ENCODE measurements at places on chromosomes 7 and 10.
A peak's percentile ranks its signal among the peaks of the same experiment; 100 is the strongest.

DNA sequence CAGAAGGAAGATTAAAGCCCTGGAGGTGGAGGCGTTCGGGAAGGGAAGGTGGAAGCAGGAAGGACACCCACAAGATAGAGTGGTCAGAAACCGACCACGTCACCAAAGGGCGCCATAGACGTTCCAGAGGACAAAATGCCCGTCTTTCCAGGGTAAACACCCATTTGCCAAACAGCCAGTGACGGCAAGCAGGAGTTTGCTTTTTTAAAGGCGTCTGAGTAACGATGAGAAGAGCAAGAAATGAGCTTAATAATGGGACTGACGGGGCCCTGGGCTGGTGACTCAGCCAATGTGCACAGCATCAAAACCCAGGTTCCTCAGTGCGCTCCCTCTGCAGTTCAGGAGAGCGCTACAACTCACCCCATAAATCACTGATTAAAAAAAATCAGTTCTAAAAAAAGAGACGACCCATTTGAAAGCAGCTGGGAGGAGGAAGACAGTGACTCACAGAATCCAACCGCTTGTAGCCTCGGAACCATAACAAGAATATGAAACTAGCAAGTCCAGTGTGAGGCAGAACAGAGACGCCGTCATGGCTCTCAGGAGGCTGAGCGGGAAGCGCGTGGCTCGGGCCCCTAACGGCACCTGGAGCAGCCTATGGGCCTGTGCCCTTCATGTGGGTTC lies 5.9 kb downstream of the DIP2C start:
- peak; percentile 70 for DNase-seq

DNA sequence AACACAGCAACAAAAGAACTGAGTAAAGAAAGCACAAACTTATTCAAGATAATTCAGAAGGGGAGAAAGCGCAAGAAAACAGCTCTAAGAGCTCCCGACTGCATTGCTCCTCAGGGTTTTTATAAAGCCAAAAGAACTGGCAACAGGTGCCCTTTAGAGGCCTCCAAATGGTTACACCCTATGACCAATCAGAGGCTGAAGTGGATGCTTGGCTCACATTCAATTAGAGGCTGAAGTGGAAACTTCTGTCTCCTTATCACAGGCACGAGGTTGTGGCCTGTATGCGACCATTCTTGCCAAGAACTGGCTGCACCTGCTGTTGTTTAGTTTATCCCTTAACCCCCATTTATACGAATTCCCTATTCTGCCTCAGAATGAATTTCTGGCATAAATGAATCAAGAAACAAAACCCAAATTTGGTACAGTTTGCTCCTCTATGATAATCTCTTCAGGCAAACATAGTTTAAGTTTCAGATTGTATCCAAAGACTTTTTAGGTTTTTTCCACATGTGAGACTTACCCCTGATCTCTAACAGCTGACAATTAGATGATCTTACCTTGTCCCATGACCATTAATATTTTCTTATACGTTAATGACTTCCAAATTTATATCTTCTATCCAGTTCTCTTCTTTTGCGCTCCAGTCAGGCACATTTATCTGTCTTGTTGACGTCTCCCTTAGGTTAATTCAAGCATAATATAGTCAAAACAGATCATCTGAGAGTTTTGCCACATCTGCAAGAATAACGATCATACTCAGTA lies 504.8 kb downstream of the NXPH1 start:
- no peak for DNase-seq

- no peak for DNase-seq
These were observed 86.4 kb downstream of the PRPF18 start for GRCh38 chr10:13673156-13673555.

DNA sequence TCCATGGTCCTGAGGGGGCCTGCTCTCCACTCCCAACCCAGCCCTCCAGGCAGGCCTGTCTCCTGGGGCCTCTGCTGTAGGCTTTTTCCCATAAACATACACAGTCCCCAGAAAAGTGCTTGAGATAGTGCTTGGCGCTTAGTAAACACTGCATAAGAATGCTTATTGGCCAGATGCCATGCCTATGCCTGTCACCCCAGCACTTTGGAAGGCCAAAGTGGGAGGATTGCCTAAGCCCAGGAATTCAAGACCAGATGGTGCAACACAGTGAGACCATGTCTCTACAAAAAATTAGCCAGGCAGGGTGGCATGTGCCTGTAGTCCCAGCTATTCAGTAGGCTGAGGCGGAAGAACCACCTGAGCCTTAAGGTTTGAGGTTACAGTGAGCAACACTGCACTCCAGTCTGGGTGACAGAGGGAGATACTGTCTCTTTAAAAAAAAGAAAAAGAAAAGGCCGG lies 24.6 kb upstream of the ASL start:
- peak; percentile 58 for DNase-seq

DNA sequence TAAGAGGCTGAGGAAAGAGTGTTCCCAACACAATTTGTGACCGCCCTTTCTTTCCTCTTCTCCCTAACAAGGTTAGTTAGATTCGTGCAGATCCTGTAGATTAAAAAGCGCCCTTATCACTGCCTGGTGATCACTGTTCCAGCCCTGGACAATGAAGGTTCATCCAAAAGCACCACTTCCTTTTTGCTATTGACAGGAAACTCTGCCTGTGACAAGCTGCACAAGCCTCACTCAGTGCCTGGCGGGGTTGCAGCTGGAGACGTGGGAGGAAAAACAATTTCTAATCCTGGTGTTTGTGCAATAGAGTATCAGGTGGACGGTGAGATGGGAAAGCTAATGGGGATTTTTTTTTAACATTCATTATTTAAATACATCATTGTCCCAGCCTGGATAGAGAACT lies 105.9 kb upstream of the CAV2 start:
- DNase-seq, result no peak

GRCh38 chr7:12809476-12809875 lies 122.0 kb downstream of the ARL4A start:
- DNase-seq, result no peak

DNA sequence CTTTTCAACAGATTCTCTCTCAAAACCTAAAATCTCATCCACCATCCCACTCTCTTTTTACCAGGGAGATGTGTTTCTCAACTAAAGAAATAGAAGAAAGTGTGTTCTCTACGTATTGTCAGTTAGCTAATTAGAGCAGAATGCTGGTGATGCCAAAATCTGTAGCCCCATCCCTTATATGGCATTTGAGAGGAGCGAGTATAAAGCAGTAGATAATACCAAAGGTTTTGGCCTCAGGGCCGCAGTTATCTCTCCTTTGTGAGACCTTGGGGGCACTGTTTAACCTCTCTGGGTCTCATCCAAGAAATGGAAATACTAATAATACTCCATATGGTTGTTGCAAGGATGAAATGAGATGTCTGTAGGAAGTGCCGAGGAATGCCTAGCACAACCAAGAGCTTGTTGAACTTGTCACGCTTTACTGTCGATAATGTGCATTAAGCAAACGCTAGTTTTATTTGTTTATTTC lies 456 bp upstream of the DLD start:
- DNase-seq, result no peak

GRCh38 chr7:36682102-36682501 lies 42.2 kb downstream of the AOAH start:
- no peak for DNase-seq

GRCh38 chr10:129392855-129393254 lies 74.2 kb upstream of the MGMT start:
- no peak for DNase-seq

- no peak for DNase-seq
These were observed 131.8 kb upstream of the WDR11 start for GRCh38 chr10:120719333-120719732.

GRCh38 chr10:11724938-11725776 lies 17.0 kb upstream of the ECHDC3 start:
- peak; percentile 58 for DNase-seq

DNA sequence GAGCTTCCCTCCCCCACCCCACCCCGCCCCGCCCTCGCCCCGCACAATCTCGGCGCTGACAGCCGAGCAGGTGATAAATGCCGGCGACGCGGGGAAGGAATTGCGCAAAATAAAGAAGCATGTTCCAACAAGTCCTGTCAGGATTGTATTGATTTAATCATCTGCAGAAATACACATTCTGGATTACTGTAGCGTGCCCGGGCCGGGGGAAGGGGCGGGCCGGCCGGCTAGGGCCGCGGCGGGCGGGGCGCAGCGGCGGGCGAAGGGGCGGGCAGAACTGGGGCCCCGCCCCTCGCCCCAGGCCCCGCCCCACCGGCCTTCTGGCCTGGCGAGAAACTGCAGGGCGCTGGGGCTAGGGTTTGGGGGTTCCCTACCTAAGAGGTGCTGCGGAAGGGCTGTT lies 88.9 kb upstream of the PAX2 start:
- no peak for DNase-seq

DNA sequence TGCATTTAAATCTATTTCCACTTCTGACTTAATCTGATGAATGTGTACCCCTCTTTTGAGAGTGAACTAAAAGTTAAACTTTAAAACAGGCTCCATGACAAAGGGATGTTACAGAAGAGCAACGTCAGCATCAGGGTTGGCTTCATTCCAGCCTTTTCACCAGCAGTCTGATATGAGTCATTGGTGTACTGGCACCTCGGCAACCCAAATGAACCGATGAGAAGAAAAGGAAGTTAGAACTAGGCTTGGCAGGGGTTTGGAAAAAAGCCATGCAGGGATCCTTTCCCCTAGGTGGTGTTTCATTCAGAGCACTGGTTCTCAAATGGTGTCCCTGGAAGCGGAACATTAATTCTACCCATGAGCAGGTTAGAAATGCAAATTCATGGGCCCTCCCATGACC lies 53.6 kb downstream of the SEC61G start:
- DNase-seq, result peak; percentile 28

- DNase-seq, result no peak
These were observed 689.7 kb downstream of the SUGCT start for GRCh38 chr7:40824461-40824860.

- no peak for DNase-seq
These were observed 98.6 kb downstream of the ELMO1 start for GRCh38 chr7:37349979-37350590.

DNA sequence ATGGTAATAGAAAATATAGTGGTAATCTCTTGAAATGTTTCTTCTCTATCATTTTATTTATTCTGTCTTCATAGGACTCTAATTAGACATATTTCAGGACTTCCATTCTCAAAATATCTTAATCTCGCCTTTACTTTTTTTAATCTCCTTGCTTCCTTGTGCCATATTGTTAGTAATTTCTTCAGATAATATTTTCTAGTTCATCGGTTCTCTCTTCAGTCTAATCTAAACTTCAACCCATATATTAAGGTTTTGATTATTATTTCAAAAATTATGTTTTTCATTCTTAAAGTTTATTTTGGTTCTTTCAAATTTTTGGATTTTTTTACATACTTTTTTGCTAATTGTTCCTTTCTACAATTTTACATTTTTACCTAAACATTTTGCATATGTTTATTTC lies 237.9 kb upstream of the DGKB start:
- no peak for DNase-seq

DNA sequence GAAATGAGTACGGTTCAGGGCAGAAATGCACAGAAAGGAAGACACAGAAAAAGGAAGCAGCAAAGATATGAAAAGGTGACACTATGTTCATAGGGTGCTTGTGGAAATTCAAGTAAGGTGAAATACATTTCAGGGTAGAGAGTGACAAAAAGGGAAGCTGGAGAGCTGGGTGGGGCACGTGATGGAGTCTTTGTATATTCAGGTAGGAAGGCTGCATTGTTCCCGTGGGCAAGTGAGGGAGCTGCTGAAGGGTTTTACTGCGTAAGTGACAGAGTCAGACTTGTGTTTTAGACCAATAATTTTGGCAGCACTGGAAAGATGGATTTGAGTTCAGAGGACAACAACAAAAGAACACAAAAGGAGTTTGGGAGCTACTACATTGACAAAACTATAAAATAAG lies 35.3 kb upstream of the ANK3 start:
- no peak for DNase-seq

GRCh38 chr7:75669579-75669978 lies 69.2 kb downstream of the HIP1 start:
- DNase-seq, result no peak

- no peak for DNase-seq
These were observed 207.0 kb downstream of the MLLT10 start for GRCh38 chr10:21740989-21741388.

- peak; percentile 71 for DNase-seq
These were observed 12.4 kb downstream of the GNAT3 start for GRCh38 chr7:80499350-80499953.

- no peak for DNase-seq
These were observed 79.7 kb upstream of the KCNIP2 start for GRCh38 chr10:101923256-101923655.

DNA sequence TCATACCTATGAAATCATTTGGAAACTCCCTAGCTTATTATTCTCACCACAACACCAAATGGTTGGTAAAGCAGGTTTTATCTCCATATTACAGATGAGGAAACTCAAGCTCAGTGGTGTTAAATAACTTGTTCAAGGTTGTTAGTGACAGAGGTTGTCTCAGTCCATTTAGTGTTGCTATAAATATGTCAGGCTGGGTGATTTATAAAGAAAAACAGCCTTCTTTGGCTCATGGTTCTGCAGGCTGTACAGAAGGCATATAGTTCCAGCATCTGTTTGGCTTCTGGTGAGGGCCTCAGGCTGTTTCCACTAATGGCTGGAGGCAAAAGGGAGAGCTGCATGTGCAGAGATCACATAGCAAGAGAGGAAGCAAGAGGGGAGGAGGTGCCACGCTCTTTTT lies 96.6 kb downstream of the ZNF438 start:
- no peak for DNase-seq

DNA sequence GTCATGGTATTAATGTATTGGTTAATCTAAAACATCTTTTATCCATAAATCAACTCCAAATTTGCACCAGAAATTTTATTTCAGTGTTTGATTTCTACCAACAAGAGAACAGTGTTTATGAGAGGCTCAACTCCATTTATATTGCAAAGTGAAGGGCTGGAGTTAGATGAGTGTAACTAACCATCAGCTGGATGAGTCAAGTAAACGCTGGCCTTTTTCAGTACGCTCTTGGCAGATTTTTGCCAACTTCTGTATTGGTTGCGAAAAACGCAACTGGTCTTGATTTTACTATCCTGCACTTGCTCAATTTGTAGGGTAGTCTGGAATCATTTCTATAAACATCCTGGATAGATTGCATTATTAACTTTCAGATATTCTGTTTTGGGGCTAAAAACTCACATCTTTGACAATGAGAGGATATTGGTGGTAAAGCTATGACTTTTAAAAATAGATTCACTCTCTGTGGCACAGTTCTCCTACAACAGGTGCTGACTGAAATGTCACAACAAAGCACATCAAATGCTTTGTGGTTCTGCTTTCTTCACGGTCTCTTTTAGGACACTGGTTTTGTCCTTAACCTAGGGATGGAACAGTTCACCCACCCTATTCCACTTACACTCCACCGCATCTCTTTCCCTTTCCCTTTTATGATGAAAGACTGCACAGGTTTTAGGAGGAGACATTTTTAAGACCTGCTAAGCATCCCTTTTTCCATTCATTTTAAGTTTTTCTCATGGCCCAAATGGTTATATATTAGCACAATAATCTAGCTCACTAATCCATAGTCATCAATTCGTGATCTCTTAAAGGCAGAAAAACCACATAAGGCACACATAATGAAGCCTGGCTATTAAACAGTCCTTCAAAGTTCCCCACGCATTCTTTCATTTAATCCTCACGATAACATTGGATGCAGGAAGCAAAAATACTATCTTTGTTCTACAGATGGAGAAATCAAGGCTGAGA lies 12.8 kb downstream of the CACNA2D1 start:
- no peak for DNase-seq
